Right hindlimb (tissue), 1 donor: ENCODE measurements at places on chromosomes 7 and 10.

DNA sequence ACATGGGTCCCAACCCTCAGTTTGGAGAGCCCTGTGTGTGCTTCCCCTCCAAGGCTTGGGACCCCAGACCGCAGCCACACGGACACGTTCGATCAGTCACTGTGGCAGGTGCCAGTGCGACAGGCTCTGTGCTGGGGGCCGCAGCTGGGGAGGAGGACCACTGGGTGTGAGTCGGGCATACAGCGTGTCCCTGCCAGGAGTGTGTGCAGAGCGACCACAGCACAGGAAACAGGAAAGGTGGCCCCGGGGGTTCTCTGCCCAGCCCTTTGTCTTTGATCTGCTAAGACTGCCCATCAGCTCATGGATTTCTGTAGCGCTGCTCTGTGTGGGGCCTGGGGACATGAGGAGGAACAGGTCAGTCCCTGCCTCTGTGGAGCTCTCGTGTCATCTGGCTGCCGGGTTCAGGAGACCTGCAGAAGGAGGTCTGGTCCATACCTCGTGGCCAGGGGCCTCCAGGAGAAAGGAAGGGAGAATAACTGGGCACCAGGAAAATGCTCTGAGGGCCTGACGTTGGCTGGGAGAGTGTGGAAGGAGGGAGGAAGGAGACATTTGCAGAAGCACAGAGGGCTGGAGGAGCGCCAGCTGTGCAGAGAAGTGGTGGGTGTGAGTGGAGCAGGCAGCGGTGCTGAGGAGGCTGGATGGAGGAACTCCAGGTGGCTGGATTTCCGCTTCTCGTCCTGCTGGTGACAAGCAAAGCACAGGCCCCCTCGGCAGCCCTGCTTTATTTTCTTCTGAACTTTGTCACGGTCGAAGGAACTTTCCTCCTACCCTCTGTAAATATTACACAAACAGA lies 4.1 kb downstream of the NUDT1 start:
- DNase-seq: peak; percentile 73

DNA sequence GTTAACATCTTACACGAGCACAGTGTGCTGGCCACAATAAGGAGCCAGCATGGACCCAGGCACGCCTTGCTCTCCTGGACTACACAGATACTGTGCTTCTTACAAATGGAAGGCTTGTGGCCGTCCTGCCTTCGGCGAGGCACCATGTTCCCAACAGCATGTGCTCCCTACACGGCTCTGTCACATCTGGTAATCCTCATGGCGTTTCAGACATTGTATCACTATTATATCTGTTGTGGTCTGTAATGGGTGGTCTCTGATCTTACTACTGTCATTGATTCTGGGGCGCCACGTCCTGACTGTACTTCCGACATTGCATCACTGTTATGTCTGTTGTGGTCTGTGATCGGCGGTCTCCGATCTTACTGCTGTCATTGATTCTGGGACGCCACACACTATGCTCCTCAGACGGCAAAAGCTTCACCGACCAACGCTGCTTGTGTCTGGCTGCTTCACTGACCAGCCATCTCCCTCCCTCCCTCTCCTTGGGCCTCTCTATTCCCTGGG lies 195.4 kb downstream of the MAD1L1 start:
- no peak for DNase-seq

DNA sequence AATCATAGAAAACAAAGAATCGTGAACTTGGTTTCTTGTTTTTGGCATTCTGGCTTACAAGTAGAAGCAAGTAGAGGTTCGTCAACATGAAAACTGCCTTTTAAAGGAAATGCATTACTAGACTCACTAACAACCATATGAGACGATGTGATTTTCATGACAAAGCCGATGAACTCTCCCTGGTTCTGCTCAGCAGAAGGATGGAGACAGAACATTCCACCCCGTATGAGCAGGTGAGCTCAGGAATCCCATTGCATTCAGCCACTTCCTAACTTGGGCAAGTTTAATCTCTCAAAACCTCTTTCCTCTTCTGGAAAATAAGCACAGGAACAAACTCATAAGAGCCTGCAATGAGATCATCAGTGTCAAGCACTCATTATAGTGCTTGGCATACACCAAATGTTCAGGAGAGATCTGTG lies 57.4 kb upstream of the SVIL start:
- DNase-seq: no peak

DNA sequence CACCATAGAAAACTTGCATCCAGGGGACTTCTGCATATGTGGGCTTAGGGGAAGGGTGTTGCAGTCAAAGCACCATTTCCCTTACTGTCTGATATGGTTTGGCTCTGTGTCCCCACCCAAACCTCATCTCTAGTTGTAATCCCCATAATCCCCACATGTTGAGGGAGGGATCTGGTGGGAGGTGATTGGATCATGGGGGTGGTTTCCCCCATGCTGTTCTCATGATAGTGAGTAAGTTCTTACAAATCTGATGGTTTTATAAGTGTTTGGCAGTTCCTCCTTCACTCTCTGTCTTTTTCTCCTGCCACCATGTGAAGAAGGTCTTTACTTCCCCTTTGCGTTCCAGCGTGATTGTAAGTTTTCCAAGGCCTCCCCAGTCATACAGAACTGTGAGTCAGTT lies 177.4 kb downstream of the ADK start:
- DNase-seq: no peak

DNA sequence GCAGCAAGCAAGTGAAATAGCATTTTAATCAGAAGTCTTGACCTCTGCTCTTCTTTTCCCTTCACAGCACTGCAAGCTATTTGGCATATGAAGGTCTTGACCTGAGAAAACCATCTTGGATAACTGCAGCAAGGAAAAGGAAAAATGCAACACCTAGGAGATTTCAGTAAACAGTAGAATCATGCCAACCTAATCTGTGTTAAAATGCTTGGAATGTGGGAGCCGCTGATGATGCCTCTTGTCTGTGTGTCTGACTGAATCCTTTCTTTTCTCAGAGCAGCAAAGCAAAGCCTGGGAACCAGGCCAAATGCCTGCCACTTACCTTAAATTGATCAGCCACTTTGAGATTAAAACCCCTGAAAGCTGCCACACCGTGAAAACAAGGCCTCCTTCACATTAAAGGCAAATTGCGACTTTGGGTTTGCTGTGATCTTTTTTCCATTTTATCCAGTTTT lies 80.4 kb upstream of the CDK6 start:
- peak; percentile 27 for DNase-seq

GRCh38 chr10:71063401-71063800 lies 149.0 kb upstream of the UNC5B start:
- DNase-seq: no peak

- peak; percentile 87 for DNase-seq
These were observed 47.6 kb downstream of the PDGFA start for GRCh38 chr7:471866-472639.

DNA sequence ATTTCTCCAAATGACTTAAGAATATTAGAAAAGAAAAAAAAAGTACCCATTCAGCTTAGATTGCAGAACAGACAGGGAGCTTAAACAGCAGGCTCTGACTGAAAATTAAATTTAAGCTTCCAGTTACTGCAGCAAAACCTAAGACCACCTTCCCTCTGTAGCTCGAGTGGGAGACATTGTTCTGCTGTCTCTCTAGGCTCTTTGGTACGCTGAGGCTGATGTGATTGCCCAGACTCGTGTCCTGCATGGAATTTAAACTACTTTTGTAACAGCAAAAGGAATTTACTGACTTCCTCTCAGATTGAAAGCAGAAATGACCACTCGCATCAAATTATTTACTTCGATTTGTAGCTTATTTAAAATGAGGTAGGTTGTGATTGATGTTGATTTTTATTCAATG lies 124.6 kb downstream of the LRRTM3 start:
- no peak for DNase-seq

DNA sequence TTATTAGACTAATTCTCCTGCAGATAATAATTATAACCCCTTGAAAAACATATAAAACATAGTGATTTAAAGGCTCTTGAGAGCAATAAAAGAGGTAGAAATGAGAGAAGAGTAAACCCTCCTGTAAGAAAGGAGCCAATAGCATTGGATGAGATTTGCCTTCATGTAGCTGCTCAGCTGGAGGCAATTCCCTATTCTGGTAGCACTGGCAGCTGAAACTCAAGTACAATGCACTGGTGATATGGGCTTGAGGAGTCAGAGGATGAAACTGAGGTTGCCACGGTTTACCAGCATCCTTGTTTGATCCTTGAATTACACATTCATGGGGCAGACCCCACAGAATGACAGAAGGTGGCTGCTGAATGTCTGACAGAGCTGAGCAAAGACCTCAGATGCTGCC lies 76.4 kb downstream of the CTTNBP2 start:
- no peak for DNase-seq

- no peak for DNase-seq
These were observed 42.3 kb upstream of the MDFIC start for GRCh38 chr7:114879554-114879953.

GRCh38 chr10:123518765-123519164 lies 147.4 kb upstream of the GPR26 start:
- DNase-seq: no peak

- no peak for DNase-seq
These were observed 64.5 kb downstream of the ADCYAP1R1 start for GRCh38 chr7:31116615-31117014.

DNA sequence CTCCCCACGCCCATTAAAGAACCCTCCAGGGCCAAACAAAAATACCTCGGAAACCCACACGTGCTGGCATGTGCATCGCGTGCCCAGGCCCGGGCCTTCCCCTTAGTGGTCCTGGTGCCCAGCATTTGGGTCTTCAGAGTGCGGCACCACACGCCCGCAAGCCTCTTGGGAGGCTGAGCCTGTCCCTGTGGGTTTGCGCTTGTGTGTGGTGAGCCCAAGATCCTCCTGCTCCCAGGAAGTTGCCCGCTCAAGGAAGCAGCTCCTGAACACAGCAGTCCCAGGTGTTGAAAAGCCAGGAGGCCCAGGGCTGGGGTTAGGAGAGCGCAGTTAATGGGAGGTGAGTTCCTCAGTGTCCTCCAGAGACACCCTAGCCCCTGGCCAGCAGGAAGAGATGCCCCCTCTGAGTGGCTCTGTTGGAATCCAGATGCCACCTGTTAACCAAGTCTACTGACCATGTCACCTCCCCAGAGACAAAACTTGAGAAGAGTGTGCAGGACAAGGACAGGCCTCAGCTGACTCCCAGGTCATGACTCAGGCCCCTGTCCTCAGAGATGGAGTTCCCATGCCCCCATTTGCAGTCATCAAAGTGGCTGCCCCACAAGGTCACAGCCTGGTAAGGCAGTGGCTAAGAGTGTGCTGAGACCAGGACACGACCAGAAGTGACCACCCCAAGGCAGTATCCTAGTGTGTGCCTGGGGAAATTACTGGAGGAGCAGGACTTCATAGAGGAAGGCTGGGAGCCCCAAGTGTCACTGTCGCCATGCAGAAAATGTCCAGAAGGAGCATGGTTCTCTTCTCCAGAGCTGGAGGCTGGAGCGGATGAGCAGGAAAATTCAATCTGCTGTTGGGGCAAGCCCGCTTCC lies 5.2 kb downstream of the FZD9 start:
- no peak for DNase-seq
